ENCODE measurements at places on chromosomes 1 and 21.
A peak's percentile ranks its signal among the peaks of the same experiment; 100 is the strongest.

DNA sequence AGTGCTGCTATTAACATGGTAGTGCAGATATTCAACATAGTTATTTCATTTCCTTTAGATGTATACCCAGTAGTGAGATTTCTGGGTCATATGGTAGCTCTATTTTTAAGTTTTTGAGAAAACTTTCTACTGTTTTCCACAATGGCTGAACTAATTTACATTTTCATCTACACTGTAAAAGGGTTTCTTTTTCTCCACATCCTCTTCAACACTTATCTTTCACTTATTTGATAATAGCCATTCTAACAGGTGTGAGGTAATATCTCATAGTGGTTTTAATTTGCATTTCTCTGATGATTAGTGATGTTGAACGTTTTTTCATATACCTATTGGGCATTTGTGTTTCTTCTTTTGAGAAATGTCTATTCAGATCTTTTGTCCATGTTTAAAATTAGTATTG, 149.8 kb downstream of the PDE4B start:
- DNase-seq: no peak

- peak; percentile 24 for DNase-seq
Measured at GRCh38 chr1:156766298-156767100, 836 bp upstream of the PRCC start.

DNA sequence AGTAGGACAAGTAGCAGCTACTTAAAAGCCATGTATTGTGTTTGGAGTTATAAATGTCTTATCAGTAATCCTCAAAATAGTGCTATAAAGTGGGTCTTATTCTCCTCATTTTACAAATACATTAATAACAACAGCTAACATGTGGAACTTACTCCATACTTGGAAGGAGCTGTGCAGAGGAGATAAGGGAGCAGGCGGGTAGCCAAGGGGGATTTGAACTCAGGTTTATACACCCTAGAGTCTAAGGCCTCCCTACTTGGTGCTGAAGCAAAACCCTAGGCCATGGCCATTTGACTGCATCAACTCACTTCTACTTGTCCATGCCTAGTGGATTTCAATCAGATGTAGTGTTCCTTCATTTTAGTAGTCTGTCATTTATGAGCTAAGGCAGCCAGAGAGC, 72.1 kb downstream of the LMO4 start:
- DNase-seq: no peak

GRCh38 chr1:46749404-46749803, 30.5 kb upstream of the EFCAB14 start:
- DNase-seq: no peak

- no peak for DNase-seq
Measured at GRCh38 chr1:167654975-167655575, 25.0 kb downstream of the RCSD1 start.

Data from colonic mucosa (tissue), 4 donors.